ENCODE measurements at places on chromosomes 2 and 18.

DNA sequence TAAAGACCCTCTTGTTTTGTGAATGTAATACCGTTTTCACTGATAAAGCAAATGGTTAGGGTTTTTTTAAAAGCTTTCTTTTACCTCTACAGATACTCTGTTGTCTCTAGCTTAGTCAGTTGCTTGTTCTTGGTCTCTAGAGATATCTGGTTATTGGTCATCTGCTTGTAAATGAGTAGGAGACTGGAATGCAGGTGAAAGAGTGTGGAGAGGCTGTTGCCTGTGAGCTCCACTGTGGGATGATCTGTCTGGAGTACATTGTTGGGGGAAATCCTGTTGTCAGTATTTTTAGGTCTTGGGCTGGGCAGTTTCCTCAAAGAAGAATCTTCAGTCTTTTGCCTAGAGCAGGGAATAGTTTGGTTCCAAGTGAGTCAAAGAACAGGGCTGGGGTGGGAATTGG is 67.7 kb downstream of the SMCHD1 start:
- DNase-seq, result no peak

DNA sequence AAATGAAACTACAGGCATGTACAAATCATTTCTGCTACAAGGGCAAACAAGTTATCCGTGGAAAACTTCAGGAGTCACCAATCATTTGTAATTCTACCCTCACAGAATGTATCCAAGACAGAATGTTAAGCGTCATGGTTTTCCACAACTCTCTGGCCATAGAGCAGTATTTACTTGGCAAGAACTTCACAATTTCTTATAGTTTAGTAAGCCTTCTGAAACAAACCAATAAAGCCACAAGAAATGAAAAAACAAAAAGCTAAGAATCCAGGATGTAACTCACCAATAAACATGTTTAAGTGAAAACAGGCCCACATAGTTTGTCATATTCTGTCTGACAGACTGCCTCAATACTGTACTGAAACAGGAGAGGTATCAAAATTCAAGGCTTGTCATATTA is 70.3 kb downstream of the LNPK start:
- DNase-seq, result no peak

DNA sequence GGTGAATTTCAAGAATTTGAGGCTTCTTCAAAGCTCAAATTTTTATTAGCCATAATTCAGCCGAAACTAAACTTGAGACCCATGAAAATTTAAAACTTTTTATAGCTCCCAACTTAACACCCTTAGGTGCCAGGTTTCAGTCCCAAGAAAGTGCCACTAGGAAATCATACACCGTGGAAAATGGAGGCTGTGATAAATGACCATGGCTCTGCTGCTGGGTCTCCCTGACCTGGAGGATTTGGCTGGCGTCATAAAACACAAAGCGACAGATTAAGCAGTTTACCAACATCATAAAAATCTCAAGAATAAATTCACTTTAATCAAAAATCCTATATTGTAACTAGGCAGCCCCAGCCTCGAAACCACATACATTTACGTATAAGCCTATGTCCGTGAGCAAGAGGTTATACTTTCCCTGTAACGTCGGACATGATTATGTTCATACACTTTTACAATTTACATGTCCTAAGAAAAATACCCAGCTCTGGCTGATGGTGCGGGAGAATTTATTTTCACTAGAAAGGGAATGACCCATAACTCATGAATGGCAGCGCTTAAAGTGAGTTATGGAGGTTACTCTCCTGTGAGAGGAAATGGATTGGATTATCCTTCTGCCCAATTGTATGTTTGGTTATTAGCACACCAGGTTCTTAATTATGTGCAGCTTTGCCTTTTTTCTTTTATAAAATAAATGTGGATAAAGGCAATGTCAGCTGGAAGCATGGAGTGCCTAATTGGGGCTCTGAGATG is 329.4 kb downstream of the AGPS start:
- DNase-seq, result no peak

DNA sequence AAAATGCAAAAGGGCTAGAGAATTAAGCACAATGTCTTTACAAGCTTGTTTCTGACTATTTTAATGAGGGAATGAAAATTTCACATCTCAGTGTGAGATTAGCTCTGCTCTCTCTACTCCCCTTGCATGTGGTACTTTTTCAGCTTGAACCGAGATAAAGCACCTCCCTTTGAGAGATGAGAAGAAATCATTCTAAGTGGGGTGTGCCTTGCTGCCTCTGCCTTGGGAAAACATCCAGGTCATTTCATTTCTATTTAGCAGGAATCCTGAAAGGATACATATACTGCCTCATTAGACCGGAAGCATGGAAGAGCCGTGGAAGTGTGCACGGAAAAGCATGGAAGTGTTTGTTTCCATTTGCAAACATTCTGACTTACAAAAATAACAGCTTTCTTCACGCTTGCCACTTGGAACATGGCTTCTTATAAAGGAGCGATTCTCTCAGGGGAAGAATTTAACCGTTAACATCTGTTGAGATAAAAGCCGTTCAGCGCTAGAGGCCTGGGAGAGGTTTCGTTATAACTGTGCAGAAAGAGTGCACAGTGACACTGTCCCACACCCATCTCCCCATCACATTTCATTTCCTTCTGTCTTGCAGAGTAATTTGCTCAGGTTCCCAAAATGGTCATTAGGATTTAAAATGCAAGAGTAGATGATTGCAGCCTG is 16.7 kb downstream of the NOSTRIN start:
- DNase-seq, result no peak

- DNase-seq, result peak; percentile 80
These were observed 766 bp downstream of the MFF start for GRCh38 chr2:227325839-227326195.

DNA sequence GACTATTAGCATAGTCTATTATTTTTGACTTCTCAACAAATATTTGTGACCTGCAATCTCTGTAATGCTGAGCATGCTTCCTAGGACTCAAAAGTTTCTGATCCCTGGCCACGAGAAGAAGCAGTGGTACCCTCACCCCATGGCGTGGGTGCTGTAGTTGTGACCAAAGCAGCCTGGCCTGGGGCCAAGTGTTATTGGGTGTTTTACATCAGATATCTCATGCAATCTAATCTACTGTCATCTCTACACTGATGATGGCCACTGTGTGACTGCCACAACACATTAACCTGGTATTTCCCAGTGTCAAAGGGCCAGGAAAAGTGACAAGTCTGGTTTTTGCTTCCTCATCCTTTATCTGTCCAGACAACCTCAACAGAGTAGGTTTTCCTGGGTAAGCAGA is 80.8 kb upstream of the WIPF1 start:
- DNase-seq, result no peak

Data from cardiac septum (tissue), 1 donor.